Neural crest cell (in vitro differentiated cells): ENCODE measurements at places on chromosomes 5 and 9. TPM values are rescaled to one million over a fixed set of nuclear protein-coding genes. Genes with fewer than 3 reads are reported as not detected.

SLC9A3 gene
- total RNA-seq: 1.5 and 1.7 TPM in 2 replicates

PCDHGA12 gene
- 1.5 and 1.8 TPM in 2 replicates for total RNA-seq

NEURL1B gene
- total RNA-seq: 5.7 and 6.1 TPM in 2 replicates

CCNJL gene
- total RNA-seq: 28.7 and 29.7 TPM in 2 replicates

LPAR1 gene
- 10.2 and 11.3 TPM in 2 replicates for total RNA-seq

SMAD5 gene
- total RNA-seq: 82.6 TPM in 2 replicates

ADAMTSL2 gene
- total RNA-seq: 0.16 and 0.20 TPM in 2 replicates

IL9 gene
- not detected in 2 replicates for total RNA-seq

PCDHGA4 gene
- total RNA-seq: 0.56 and 0.93 TPM in 2 replicates

HRCT1 gene
- total RNA-seq: not detected in 2 replicates

RLN1 gene
- total RNA-seq: 0.84 TPM in 1 of 2 replicates, not detected in the other

ZNF618 gene
- 60.8 and 64.2 TPM in 2 replicates for total RNA-seq

KCTD16 gene
- 0.37 and 0.52 TPM in 2 replicates for total RNA-seq

RNF208 gene
- 9.7 and 10.1 TPM in 2 replicates for total RNA-seq

TOMM5 gene
- total RNA-seq: 155 and 159 TPM in 2 replicates
